ENCODE measurements at places on chromosomes 12 and 14.

DNA sequence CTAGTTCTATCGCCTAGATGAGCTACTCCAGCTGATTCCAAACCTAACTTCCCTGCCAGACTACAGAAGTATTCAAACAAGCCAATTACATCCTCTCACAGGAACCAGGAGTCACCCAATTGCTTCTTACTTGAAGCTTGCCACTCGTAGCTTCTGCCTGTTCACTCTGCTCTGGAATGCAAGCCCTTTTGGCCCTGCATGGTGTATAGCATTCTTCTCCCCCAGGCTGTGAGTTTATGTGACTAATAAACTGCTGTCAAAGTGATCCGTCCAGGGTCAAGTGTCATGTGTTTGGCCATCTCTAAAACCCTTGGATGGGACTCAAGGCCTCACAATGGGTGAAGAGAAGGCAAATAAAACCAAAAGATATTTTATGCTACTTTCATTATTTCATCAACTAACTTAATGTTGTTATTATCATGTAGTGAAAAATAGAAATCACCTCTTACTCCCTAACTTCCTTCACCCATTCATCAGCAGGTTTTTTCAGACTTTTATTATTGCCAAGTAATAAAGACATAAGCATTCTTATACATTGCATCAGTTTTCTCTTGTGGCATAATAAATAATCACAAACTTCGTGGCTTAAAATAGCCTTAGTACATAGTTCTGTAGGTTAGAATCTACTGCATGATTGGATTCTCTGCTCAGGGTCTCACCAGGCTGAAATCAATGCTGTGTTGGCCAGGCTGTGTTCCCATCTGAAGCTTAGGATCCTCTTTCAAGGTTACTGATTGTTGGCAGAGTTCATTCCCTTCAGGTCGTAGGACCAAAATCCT is 1981.7 kb upstream of the FLRT2 start:
- no peak for DNase-seq

DNA sequence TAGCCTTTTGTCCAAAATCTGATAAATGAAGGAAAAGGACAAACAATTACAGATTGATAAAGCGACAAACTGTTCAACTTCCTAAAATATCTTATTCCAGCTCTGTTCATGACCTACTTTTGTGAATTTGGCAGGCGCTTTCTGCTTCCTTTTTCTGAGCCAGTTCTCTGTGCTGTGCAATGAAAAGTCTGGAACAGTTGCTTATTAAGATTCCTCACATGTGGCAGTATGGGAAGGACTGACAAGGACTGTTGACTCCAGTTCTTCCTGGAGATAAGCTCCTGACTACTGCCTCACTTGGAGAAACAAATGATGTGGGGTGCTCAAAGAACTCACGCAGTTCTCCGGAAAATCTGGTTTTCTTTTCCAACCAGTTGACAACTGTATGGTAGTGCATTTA is 58.3 kb upstream of the ANP32D start:
- no peak for DNase-seq

GRCh38 chr12:24596768-24597388 is 352.0 kb downstream of the BCAT1 start:
- no peak for DNase-seq

DNA sequence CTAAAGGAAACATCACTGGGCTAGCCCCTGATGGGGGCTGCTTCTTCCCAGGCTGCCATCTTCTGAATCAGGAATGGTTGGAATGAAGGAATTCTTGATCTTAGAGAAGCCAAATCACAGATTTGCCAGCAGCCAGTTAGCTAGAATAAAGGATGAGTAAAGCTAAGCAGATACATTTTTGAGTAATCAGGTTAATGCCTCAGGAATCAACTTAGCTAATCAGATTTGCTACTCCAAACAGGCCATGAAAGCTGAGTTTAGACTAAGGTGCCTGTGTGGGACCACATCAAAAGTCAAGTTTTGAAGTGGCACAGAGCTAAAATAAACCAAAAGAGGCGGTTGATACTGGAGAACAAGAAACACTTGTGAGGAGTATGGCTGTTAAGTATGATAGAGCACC is 28.8 kb upstream of the LMO3 start:
- DNase-seq = no peak

- DNase-seq = no peak
Observed at GRCh38 chr14:23632461-23633159, 3.6 kb upstream of the DHRS2 start.

GRCh38 chr12:14833952-14834351 is 9.4 kb downstream of the ART4 start:
- DNase-seq = no peak

- no peak for DNase-seq
Observed at GRCh38 chr14:88255196-88255595, 67.9 kb downstream of the KCNK10 start.

DNA sequence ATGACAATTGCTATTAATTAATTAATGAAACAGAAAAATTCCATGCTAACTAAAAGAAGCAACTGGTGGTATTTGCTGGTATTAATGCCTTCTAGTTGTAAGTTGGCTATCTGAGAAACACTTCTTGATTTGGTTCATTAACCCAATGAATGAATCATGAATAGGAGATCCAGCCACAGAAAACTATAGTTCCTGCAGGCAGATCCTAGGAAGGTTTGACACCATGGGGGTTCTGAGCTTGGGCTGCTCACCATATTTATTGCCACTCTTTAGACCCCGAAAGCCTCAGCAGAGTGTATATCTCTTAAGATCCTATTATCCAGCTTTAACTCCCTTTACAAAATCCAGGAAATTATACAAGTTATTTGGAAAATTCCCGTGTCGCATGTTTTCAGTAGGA is 81.4 kb upstream of the REP15 start:
- DNase-seq = no peak

GRCh38 chr12:109428037-109428629 is 49.0 kb downstream of the KCTD10 start:
- DNase-seq = peak; percentile 61

DNA sequence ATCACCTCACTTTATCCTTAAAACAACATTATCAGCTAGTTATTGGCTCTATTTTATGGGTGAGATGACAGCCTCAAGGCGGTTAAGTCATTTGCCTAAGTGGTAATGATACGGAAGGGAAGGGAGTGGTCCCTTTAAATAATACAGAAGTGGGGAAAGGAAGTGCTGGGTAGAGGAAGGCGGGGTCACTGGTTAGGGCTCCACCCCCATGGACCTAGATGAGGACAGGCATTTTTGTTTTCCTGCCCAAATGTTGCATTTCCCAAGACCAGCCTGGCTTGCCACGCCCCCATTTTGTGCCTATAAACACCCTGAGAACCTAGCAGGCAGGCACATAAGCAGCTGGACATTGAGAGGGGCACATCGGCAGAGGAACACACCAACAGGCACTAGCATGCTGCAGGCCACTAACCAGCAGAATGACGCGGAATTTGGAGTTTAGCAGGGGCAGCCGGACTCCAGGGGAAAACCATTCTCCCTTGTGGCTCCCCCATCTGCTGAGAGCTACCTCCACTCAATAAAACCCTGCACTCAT is 100.9 kb downstream of the EPS8 start:
- no peak for DNase-seq

- no peak for DNase-seq
Observed at GRCh38 chr14:52269100-52269499, 1.6 kb downstream of the PTGDR start.

GRCh38 chr12:30694412-30695198 is 1.1 kb downstream of the IPO8 start:
- no peak for DNase-seq

DNA sequence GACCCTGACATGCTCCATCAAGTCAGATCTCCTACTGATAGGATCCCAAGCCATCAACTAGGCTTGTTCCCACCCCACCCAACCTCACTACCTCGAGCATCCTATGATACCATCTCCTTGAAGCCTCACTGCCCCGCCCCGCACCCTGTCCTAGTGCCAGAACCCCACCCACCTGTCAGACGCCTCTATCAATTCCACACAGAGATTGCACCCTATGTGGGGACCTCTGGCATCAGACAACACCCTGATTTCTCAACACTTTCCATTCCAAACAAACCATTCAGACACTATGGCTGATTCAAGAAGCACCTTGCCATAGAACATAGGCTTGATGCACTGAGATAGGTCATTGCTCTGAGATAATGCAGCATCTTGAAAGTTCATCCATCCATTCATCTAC is 3.1 kb upstream of the GLTP start:
- DNase-seq = no peak

GRCh38 chr12:108635201-108635996 is 1.7 kb upstream of the SELPLG start:
- DNase-seq = no peak

DNA sequence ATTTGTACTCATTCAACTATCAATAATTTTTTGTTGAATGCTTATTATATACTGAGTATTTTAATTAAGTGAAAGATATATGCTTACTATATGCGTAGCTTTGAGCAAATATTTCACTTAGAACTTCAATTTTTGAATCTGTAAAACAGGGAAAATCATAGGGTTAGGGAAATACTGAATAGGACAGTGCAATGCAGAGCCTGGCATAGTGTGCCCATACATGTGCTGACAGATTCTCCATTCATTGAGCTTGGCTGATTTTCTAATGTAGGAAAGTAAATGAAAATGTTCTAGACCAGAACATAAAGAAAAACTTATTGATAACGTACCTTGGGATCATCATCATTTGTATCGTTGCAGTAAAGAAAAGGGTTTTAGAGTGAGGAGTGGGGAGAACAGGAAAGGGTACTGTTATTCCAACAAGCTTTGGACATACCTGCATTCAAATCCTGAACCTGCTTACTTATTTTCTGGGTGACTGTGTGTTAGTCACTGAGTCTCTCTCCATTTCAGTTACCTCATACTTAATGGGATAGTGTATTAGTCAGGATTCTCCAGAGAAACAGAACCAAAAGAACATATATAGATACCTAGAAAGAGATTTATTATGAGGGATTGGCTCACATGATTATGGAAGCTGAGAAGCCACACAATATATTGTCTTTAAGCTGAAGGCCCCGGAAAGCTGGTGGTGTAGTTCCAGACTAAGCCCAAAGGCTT is 436.4 kb downstream of the ADAMTS20 start:
- no peak for DNase-seq

DNA sequence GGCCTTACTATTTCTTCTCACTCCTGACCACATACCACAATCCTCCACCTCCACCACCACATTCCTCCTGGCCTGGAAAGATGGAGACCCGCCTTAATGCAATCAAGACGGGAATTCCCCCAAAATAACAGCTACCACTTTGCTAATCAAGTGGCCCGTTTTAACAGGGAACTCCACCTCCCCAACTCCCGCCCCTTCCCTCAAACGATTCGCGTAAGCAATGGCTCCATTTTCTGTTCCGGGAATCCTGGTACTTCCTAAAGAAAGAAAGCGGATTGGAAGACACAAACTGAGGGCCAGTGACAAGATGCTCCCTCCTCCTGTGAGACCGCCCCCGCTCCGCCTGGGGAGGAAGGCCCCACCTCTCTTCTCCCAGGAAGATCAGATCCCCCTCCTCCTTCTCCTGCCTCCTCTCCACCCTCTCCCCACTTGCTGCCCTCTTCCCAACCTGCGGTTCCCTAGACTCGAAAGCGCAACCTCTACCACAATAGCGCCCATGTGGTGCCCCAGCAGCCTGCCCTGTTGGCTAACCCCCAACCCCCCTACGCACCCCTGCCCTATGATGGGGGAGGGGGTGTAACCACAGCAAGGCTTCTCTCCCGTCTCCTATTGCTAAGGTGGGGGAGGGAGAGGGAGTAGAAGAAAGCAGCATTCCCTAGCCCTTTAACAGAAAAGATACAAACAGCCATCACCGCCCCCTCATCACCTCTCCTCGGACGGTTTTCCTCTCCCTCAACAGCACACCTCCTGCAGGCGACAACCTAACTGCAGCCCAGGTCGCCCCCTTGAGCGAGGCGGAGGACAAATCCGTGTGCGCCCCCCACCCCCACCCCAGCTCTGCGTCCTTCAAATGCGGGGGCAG is 777 bp downstream of the ARF3 start:
- DNase-seq = no peak

GRCh38 chr14:104110491-104111209 is 25.1 kb downstream of the ASPG start:
- DNase-seq = no peak

DNA sequence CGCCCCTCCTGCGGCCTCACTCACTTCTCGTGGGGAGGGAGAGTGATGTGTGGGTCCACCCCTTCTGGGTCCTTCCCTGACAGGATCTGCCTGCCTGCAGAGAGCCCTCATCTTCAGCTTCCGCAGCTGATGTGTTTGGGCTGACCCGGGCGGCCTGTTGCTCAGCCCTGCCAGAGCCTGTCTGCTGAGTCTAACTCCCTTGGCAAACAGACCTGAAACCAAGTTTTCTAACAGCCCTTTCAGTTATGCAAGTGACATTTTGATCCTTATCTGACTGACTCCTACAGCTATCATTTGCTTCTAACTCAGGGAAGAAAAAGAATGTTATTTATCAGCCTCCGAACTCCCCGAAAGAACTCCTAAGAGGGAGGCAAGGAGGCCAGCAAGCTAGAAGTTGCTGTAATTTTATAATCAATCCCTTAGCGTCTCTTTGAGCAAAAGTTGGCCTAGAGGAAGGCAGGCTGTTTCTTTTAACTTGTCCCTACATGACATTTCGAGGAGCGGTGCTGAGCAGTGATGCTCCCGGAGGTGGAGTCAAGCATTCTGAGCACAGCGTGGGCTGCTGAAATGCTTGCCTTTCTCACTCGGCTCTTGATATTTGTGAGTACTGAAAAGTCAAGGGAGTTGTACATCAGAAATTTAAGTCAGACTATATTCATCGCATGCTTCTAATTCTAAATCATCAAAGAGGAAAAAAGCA is 31.5 kb upstream of the CACNA2D4 start:
- DNase-seq = no peak

DNA sequence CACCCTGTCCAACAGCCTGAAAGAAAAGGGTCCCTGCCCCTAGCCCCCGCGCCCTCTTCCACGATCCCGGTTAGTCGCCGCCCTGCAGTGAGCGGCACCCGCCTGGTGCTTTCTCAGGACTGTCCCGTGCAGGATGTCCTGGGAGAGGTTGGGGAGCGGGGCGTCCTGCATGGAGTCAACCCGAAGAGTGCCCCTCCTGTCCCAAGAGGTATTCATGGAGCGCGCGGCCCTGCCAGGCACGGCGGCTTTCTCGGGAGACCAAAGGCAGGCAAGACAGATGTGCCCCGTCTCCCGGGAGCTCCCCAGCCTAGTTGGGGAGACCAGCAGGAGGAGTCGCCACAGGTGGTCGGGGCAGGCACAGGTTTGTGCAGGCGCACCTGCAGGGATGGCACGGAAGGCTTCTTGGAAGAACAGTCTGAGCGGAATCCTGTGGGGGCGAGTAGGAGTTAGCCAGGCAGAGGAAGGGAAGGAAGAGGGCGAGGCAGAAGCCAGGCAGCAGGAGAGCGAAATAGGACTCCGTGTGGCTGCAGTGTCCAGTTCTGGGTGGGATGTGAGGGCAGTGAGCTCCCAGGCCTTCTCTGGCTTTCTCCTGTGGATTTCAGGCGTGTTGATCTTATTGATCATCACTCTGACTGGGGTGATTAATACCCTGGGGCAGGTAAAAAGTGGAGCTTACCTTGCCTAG is 723 bp downstream of the SIVA1 start:
- DNase-seq = no peak

GRCh38 chr14:72610831-72611200 is 283.1 kb downstream of the DPF3 start:
- DNase-seq = no peak

Data from stimulated activated CD8-positive, alpha-beta memory T cell treated with anti-CD3 and anti-CD28 coated beads, Interleukin-2, amount 100 ng/mL, for 1 hour (primary cell).